Foreskin keratinocyte (primary cell): ENCODE measurements at places on chromosomes 2 and 18.

GRCh38 chr2:68673631-68674030 lies 30.3 kb downstream of the PROKR1 start:
- no peak for DNase-seq

DNA sequence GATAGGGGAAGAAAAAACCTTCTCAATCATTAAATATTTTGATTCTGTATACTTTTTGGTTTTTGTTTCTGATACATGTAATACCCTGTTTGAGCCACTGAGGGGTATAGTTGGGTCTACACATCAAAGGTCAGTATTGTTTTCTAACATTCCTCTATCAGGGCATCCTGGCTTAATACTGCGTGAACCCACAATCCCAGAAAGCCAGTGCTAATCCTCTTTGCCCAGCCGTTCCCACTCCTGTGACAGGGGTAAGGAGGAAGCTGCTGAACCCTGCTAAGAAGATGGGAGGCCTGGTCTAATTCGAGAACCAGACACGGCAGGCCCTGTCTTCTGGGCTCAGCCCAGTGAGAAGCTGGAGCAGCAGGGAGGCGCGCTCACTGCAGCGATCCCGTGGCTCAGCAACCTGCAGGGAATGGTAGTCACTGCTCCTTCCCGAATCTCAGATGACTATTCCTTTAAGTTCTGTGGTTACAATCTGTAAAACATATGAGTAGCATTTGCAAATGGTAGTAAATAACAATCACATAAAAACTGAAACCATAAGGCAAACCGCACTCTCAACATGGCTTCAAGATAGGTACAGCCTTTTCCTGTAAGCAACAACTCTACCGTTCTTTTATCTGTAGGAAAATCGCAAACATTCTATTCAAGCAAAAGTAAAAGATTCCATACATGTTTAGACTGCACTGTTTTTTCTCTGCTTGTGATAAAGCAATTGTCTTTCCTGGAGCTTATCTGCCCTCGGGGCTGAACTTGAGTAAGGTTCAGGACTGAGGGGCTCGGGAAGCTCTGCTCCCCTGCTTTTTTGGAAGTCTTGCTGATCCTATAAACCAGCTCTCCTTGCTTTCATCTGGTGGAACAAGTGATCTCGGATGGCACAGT lies 87.0 kb downstream of the EPB41L3 start:
- peak; percentile 23 for DNase-seq

DNA sequence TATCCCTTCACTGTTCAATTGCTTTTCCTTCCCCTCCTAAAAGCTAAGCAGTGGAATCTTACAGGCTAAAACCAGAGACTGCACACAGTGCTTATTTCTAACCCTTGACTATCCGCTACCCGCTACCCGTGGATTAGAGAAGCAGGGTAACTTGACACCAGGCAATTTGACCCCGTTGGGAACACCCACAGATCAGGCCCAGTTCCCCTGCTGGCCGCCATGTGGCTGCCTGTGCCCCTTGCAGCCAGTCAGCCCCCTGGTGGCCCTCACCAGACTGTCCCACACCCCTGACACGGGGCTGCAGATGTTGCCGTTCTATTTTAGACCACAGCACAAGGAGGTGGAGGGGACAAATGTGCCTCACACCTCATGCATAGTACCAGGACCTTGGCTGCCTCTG lies 74.8 kb downstream of the TXNL1 start:
- no peak for DNase-seq

- DNase-seq, result no peak
Measured at GRCh38 chr2:144971786-144972335, 451.9 kb upstream of the ZEB2 start.

DNA sequence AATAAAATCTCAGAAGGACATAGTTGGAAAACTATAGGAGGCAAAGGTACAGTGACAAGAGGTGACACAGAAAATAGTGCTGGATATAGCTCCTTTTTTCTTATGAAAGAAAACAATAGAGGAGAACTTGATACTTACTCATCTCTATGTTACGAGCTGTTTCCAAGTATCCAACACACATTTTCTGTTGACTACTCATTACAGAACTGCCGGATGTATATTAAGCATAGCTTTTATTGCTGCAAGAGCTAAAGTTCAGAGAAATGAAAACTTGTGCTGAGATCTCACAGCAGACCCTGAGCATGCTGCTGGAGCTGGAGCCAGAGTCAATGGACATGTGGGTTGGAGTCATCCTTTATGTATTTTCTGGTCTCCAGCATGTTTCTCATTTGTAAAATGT lies 210.0 kb upstream of the NT5C1B start:
- DNase-seq, result no peak

GRCh38 chr18:57542812-57543427 lies 43.6 kb downstream of the FECH start:
- DNase-seq, result peak; percentile 48

GRCh38 chr2:158378926-158379325 lies 77.6 kb downstream of the CCDC148 start:
- DNase-seq, result no peak

DNA sequence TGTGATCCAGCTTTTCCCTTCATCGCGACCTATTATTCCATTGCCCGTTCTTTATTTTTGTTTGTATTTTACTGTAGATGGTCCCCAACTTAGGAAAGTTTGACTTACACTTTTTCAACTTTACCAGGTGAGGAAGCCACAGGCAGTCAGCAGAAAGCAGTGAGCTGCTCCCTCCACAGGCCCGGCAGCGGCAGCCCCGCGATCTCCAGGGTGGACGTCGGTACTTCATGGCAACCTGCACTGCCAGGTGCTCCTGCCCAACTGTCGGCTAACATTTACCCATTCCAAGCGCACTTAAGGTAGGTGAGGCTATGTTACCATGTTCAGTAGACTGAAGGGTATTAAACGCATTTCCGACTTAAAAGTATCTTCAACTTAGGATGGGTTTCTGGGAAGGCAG lies 12.8 kb downstream of the ZNF516 start:
- DNase-seq, result no peak

DNA sequence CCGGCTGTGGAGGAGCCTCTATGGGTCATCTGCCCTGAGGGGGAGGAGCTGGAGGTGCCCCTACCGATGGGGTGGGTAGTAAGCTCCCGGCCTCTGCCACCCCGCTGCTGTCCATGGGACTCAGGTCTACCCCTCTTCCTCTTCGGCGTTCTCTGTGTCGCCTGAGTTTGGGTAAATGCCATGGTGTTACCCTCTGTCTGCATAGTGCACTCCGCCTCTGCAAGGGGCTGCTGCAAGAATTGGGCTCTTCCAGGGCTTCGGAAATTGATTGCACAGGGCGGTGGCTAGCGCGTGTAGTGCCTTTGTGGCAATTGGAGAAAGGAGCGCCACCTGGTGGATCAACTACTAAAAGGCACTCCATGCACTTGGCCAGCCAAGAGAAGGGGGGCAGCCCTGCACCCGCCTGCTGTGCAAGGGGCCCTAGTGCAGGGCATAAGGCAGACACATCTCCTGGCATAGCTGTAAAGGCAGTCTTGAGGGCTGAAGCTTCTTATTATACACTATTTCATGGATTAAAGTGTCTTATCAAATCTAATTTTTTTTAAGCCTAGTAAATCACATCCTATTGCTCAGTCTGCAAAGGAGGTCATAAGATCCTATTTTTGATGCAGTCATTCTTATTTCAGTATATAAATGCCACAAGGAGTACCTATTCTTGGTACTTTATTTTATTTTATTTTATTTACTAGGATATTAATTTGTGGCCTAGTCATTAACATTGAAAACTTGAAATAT lies 308.9 kb downstream of the PDE11A start:
- DNase-seq, result peak; percentile 44
